ENCODE measurements at places on chromosomes 1 and 21.

GRCh38 chr1:22176258-22176657, 33.4 kb upstream of the WNT4 start:
- DNase-seq, result no peak

GRCh38 chr1:180946056-180946455, 33.4 kb downstream of the KIAA1614 start:
- no peak for DNase-seq

DNA sequence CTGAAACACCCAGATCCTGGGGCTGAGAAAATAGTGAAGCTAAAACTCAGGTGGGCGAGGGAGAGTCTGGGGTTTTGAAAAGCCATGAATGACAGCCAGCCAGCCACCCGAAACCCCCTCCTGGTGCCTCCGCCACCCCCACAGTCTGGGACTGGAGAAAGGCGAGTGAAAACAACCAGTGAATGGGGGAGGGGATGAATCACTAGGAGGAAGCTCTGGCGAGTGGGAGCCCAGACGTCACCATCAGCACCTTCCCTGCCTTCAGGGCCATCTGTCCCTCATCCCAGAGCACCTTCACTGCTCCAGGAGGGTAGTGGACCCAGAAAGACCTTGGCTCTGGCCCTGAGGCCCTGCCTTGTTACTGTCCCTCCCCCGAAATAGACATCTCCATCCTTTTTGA, 9.2 kb downstream of the RORC start:
- DNase-seq, result no peak

GRCh38 chr1:234265861-234266260, 107.4 kb upstream of the COA6 start:
- DNase-seq, result no peak

GRCh38 chr1:51734896-51735745, 118.2 kb downstream of the OSBPL9 start:
- DNase-seq, result no peak

DNA sequence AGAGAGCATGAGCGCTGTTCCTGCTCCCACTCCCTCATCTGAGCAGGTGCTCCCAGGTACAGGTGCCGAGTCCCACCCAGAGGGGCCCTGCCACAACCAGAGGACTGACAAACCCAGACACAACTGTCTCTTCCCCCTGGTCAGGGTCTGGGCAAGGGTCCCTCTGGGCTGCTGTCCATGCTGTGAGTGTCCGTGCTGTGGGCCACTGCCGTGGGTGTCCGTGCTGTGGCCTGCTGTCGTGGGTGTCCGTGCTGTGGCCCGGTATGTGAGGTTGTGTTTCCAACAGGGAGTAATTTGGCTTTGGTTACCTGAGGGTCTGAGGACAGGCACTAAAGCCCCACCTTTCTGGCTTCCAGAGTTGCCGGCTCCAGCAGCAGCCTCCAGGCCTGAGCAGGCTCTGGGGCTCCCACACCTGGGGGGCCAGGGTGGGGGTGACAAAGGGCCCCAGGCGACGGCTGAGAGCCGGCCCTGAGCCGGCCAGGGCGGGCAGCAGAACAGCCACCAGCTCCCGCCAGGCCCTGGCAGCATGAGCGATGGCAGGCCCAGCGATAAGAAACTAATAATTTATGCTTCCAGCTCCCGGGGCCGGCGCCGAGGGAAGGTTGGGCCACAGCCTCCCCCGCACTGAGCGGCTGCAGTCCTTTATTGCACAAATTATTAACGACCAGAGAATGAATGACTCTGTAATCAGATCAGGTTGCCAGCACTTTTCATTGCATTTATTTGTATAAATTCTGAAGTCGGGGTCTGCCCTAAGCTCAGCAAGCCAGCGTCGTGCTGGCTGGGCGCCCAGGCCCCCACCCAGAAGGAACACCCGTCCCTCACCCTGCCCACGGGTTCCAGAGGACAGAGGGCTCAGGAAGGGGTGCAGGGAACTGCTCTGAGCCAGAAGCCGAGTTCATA, 7.3 kb upstream of the SAMD11 start:
- DNase-seq, result no peak

DNA sequence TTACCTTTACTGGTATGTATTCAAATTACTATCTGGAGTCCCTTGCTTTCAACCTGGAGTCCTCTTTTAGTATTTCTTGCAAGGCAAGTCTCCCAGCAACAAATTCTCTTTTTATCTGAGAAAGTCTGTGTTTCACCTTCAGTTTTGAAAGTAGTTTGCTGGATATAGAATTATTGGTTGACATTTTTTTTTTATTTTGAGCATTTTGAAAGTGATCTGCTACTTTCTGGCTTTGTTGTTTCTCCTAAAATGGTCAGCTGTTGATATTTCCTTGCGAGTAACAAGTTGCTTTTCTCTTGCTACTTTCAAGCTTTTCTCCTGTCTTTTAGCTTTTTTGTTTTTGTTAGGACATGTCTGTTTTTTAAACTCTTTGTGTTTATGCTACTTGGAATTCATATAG, 126.1 kb downstream of the TRIM33 start:
- DNase-seq, result no peak

GRCh38 chr1:24275104-24275410, 44.1 kb upstream of the GRHL3 start:
- no peak for DNase-seq

GRCh38 chr21:16841975-16842695, 670.7 kb upstream of the CXADR start:
- DNase-seq, result no peak

- no peak for DNase-seq
Measured at GRCh38 chr1:225670806-225671733, 18.1 kb upstream of the ENAH start.

GRCh38 chr21:45050797-45051489, 23.4 kb upstream of the ADARB1 start:
- DNase-seq, result peak; percentile 21

DNA sequence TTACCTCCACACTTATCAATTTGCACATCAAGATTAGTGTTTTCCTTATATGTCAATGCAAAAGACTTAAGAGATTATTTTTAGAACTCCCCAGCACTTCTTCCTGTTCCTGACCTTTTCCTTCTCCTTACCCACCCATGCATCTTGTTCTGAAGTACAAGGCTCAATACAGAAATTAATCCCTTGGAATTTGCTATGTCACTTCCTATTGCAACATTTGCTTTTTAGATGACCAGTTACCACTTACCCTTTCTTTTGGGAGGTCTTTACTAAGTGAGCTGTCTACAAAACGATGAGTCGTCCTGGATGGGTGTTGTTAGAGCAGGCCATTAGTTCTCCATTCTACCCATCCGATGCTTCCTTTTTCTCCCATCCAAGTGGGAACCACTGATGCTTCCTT, 221.2 kb downstream of the FMN2 start:
- no peak for DNase-seq

- DNase-seq, result no peak
Measured at GRCh38 chr1:159584536-159584935, 3.1 kb upstream of the APCS start.

DNA sequence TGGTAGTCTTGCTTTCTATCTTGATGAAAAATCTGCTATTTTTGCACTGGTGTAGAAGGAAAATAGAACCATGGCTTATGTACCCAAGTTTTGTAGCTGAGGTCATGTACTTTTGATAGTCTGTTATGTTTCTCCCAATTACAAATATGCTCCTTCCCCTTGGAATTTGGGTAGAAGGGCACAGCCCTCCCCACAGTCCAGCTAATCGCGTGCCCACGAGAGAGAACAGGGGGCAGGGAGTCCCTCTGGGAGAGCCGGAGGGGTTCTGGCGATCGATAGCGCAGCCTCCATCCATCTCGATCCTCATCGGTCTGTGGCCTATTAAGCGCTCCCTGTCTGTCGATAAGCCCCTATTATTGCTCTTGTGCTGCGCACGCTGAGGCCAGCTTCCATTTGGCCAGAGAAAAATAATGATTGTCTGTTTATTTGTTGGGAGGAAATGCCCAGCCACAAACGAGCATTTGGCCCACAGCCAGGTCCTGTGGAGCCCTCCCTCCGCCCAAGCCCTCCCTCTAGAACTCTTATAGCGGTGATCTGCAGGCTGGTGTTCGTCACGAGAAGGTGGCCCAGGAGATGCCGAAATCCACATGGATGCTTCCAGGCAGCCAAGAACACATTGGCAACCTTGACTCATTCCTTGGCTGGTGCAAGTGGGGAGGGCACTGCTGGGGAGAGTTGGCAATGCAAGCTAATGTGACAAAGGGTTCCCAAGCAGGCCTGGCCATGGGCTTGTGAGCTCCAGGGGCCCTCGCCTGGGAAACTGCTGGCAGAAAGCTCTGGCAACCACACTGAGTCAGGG, 134.7 kb upstream of the TNR start:
- no peak for DNase-seq
